ENCODE measurements at places on chromosomes 2 and 18.

GRCh38 chr2:106105151-106105922, 88.8 kb downstream of the UXS1 start:
- DNase-seq, result no peak

DNA sequence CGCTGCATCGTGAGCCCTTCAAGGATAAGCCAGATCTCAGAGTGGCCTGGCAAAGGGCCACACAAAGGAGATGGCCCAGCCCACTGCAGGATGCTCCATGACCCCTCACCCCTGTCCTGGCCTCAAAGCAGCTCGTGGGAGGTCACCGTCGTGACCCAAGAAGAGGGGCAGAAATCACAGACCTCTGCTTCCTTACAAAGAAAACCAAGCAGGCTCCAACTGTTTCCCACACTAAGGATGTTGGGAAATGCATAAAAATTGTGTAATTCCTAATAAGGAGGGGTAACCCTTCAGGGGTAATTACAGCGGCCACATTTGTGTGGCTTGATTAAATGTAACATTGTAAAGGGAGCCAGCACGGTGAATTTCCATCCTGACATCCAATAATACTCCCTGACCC, 102.3 kb downstream of the BOD1L2 start:
- no peak for DNase-seq

DNA sequence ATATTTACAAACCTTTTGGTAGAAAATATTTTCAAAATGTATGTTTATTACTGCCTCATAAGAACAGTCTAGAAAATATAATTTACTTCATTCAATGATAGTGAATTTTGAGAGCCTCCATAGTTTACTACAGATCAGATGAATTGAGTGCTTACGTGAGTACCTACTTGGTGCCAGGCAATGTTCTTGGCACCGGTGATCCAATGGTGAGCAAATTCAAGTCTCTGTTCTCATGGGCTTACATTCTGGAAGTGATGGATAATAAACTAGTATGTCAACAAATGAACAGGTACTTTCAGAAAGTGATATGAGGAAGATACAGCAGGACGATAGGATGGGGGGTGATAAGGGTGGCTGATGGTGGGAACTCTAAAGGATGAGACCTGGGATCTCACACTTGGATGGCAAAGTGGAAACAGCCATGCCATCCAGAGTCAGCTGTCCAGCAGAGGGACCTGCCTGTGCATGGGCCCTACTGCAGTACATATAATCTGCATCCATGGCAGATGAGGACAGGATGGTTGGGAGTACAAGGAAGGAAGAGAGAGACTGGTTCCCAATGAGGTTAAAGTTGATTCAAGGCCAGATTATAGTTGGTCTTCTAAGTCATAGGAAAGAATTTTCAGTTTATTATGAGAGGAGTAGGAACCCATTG, 277.0 kb downstream of the NEDD4L start:
- no peak for DNase-seq

- DNase-seq, result no peak
Measured at GRCh38 chr18:40841467-40841866, 1113.6 kb upstream of the PIK3C3 start.

DNA sequence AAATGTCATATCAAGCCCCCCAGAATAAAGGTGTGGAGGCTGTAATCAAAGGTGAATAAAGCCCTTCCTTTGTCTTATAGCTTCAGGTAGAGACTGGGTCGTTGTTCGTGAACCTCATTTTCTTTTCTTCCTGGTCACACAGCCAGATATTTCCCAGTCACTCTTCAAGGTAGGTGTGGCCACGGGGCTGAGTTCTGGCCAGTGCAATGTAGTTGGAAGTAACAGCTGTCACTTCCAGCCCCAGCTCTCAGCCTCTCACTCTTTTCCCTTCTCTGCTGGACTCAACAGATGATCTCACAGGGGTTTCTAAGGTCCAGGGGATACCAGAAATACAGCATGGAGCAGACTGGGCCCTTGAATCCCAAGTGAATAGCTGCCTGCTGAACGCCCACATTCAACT, 15.8 kb upstream of the TRPM8 start:
- DNase-seq, result no peak

DNA sequence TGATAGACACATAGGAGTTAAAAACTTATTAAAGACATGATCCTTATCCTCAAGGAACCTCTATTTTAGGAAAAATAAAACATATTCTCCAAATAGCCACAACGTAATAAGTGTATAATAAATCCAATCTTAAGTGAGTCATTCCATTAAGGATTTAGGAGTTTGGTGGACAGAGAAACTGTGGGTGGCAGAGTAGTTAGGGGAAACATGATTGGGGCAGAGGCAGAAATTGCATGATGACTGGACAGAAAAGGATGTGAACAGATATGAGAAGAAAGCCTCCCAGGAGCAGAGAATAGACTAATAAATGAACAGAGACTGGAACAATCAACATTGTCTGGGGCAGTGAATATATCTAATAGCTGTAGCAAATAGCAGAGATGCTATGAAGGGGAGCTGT, 48.1 kb upstream of the SIGLEC15 start:
- DNase-seq, result peak; percentile 68

- peak; percentile 50 for DNase-seq
Measured at GRCh38 chr2:176473177-176473576, 203.9 kb downstream of the MTX2 start.

DNA sequence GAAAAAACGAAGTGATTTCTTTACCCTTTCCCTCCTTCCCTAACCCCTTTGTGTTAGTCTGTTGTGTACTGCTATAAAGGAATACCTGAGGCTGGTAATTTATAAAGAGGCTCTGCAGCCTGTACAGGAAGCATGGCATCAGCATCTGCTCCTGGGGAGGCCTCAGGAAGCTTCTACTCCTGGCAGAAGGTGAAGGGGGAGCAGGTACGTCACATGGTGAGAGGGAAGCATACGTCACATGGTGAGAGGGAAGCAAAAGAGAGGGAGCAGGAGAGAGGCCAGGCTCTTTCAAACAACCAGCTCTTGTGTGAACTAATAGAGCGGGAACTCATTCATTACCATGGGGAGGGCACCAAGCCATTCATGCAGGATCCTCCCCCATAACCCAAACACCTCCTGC, 126.2 kb downstream of the CAPN13 start:
- DNase-seq, result no peak

DNA sequence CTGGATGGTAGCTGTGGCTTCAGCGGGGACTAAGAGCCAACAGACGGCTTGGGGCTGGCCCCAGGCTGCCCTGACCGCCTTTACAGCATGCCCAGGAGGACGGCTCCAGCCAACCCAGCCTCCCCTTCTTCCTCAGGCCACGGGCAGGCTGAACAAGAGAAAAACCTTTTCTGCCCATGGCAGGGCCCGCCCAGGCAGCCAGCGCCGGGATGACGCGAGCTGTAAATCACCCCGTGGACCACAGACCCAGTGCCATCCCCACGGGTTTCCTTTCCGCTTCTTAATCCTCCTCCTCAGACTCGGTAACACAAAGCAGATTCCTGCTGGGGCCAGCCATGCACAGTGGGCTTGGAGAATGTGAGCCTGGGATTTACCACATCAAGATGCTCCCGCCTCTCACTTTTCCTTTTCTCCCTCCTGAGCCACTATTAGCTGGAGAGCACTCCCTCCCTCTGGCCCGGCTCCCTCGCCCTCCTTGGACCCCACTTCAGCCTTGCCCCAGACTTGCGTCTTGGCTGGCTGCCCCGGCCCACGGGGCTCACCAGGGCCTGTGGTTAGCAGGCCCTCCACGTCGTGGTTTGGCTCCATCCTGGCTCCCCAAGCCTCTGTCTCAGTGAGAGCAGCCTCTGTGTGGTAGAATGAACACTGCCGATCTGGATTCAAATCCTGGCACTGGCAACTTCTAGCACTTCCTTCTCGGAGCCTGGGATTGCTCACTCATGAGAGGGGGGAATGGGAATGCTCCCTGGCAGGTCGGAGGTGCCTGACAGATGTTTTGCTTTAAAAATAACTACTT, 31.4 kb downstream of the ATOH8 start:
- DNase-seq, result peak; percentile 75

- no peak for DNase-seq
Measured at GRCh38 chr2:180604077-180604476, 376.3 kb upstream of the UBE2E3 start.

- no peak for DNase-seq
Measured at GRCh38 chr2:238093181-238094140, 6.7 kb upstream of the ESPNL start.

DNA sequence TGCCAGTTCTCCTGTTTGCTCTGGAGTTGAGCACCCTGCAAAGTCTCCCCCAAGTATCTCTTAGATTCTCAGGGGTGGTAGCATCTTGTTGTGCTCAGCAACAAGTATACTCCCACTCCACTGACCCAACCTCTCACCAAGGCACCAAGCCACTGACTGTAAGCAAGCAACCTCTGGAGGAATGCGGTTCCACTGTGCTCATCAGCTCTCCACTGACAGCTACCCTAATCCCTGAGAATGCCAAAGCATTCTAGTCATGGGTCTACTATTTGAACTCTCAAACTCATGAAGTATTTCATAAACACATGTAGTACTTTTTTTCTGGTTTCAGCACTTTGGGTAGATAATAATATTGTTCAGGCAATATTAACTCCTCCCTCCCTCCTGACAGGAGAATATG, 170.0 kb downstream of the EPHA4 start:
- DNase-seq, result peak; percentile 60

DNA sequence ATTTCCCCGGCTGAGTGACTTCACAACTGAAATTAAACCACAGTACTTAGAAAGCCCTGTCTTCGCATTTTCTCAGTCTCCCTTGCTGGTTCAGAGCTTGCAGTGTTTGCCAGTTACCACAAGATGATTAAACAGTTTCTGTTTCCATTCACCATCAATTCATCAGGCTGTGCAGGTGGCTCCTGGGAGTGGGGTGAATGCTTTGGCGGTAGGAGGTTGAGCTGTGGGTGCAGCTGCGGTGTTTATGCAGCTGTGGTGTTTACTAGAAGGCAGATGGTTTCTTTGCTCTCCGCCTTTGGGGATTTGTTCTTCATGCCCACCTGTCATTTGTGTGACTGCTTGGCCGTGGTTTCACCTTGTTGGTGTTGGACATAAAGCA, 16.1 kb downstream of the ACOXL start:
- no peak for DNase-seq

GRCh38 chr18:12421732-12422131, 14.0 kb downstream of the PRELID3A start:
- DNase-seq, result no peak

All from AG08396 (cell line).